NCI-H446 (cell line): ENCODE measurements at places on chromosomes 2 and 18.

DNA sequence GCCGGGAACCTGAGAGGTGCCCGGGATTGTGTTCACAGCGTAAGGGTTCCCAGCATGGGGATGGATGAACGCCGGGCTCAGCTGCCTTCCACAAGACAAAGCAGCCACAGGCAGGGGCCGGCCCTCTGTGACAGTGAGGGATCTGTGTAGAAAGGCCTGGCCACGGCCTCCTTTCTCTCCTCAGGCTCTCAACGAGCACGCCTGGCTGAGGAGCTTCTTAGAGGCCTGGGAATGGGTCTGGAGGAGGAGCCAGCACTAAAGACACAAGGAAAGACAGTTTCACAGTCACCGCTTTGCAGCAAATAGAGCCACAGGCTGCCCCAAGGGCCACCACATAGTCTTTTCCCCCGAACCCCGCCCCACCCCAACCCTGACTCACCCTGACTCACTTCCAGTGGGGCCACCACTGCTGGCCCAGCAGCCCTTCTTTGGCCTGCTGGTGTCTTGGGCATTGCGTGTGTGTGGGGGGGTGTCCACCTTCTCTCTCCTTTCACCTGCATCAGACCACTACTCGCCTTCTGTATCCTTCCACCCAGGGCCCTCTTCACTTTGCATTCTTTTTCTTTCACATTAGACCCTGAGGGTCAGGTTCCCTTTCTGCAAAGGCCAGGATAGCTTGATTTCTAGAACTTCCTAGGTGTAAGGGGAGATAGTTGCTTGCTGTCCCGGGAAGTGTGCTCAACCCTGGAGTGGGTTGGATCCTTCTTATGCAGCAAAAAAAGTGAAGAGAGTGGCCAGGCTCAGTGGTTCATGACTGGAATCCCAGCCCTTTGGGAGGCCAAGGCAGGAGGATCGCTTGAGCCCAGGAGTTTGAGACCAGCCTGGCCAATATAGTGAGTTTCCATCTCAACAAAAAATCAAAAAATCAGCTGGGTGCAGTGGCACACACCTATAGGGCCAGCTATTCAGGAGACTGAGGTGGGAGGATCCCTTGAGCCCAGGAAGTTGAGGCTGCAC lies 19.3 kb upstream of the HPCAL1 start:
- no peak for DNase-seq

DNA sequence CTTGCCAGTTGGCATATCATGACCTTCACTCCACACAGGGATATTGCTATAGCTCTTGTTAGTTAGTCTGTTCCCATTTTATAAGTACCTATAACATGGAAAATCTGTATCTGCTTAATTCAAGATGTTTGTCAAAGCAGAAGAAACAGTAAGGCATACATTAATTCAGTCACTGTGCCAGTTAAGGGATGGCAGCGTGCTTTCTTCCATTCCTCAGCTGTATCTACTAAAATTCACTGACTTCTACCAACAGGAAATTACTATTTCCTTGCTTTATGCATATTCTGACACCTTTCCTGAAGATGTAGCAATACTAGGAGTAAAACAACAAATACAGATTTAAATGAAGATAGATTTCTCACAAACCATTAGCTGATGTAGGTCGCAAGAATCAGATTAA lies 59.9 kb downstream of the RNF152 start:
- DNase-seq: no peak

DNA sequence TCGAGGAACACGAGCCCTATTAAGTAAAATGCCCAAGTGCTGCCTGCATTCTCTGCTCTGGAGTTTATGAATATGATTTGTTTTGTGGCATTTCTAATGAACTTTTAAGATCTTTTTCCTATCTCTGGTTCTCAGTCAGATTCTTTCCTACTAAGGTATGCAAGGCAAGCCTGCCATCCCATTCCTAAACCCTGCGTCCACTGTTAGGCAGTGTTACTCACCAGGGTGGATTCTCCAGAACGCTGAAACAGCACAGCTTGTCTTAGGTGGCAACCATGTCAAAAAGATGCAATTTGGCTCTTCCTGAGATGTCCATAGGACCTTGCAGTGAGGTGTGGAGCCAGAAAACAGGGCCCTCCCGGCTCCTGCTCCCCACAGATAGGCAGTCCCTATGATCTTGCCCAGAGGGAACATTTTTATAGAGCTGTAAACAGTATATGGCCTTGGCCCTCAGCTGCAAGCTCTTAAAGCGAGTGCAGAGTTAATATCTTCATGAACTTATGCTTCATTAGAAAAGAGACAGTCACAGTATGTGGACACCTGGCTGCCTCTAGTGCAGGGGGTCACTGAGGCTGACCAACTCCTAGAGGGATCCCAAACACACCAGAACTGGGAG lies 84.4 kb downstream of the TPGS2 start:
- no peak for DNase-seq

GRCh38 chr2:190572246-190572645 lies 37.7 kb upstream of the NEMP2 start:
- peak; percentile 14 for DNase-seq

DNA sequence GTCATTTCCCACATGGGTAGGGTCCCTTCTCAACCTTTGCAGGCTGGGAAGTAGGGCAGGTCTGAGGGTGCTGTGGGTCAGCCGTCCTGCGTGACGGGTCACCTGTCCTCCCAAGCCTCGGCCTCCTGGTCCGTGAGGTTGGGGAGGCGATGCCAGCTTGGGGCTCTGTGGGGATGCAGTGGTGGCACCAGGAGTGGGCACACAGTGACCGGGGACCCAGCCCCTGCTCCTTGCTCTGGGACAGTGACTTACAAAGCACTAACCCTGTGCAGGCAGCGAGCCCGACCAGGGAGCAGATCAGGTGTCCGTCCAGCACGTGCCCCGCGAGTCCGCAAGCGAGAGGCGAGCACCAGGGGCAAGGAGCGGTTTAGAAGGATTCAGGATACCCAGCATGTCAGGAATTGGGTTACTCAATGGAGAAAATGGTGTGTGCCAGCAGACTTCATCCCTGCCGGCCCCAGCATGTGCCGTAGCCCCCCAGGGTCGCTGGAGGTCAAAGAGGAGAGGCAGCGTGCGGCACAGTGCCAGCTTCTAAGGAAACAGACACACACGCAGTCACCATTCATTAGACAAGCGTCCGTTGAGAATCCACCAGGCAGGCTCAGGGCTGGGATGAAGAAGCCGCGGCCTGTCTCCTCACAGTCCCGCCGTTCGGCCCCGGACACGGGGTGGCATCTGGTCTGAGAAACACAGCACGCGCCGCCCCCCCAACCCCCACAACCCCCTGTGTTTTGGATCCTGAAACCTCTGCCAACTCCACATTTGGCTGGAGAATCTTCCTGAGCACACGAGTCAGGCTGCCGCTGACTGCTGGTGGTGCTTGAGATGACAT lies 11.7 kb downstream of the COLEC11 start:
- DNase-seq: peak; percentile 64

GRCh38 chr18:68564961-68565360 lies 149.9 kb downstream of the TMX3 start:
- no peak for DNase-seq

GRCh38 chr2:200306931-200307723 lies 634 bp downstream of the SPATS2L start:
- no peak for DNase-seq

DNA sequence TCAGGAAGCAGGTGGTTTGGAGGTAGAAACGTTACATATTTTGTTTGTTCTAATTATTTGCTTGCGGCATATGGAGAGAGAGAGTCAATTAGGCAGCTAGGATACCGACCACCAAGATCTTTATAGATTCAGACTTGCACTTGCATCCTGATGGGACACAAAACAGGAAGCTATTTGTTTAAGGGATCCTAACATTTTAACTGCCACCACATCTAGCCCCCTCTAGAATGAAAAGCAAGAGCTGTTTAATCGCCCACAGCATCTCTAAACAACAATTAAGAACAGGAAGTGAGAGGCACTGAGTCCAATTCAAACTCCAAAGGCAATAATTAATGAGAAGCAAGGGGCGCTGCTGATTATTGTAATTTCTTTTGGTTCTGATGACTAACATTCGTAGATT lies 182.0 kb upstream of the LINC00305 start:
- DNase-seq: no peak

DNA sequence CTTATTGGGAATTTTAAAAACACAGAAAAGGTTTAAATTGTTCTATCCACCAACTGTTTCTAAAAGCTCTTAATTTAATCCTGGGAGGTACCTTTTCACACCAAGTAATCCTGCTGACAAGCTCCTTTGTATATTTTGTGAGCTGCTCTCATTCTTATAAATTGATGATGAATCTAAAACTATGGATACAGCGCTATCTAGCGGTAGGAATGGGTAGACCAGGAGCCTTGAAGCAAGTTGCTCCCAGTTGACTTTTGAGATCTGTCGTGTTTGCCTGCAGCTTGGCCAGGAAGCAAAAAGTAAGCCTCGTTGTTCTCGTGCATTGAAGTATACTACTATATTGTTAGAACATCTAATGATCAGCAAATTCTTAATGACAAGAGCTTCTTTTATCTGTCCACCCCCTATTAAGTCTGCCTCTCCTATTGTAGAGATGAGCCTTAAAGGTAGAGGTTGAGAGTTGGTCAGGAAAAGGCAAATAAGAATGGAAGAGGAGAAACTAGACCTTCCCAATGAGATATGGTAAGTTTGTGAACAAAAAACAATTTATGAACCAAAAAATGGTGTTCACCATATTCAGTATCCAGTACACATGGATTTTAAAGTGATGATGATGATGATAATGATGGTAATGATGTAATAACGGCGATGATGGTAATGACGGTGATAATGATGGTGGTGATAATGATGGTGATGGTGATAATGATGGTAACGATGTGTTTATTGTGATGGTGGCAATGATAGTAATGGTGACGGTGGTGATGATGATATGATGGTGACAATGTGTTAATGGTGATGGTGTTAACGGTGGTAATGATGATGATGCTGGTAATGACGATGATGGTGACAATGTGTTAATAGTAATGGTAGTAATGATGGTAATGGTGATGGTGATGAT lies 212.1 kb upstream of the NCKAP5 start:
- DNase-seq: peak; percentile 64

DNA sequence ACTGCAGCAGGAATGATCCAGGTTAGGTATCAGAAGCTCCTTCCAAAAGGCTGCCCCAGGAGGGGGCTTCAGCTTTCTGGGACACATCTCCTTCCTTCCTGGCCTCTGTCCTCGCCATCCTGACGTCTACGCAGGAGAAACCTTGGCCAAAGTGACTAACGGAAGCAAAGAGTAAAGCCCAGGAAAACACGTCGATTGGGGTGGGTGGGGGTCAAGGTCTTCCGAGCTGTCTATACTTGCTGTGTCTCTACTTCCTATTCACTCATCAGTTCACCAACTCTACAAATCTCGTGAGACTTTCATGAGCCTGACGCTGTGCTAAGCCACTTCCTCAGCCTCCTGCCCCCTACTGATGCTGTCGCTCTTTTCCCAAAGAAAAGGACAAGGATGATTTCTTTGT lies 212.6 kb downstream of the TNS1 start:
- DNase-seq: no peak

DNA sequence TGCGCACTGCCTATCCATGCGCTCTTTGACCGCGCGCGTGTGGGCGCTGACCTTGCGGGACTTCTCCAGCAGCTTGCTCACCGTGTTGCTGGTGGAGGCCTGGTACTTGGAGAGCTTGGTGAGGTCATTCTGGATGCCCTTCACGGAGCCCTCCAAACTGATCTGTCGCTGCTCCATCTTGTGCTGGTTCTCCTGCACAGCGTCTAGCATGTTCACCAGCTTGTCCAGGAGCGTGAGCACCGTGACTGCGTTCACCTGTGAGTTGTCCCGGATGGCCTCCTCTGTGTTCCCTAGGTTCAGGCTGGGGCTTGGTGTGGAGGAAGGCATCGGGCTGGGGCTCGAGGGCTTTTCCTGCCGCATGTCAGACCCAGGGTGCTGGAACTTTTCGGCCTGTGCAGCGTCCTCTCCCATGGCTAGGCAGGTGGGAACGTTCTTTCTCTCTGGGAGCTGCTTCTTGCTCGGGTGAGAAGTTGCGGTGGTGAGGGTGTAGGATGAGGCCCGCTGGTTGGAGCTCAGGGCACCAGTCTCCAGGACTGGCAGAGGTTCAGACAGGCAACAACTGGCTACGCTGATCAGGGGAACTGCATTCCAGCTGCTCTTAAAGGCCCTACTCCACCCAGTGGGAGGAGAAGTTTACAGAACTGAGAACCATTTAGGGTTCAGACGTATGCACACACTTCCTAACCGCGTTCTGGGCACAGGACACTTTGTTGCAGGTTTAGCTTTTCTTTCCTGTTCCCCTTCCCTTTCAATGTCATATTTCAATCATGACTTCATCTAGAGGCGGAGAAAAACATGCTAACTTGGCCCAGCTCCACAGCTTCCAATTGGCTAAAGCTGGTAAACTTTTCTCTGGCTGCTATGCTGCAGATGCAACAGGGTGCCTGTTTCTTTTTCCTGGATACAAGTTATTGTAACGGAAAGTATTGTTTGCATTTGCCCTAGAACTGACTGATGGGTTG lies at the start of gene CAVIN2:
TSS of gene CAVIN2 (minus strand) at position 574 of the 962 bp plus-strand sequence. CDS start at position 411, 163 bp downstream.
- peak; percentile 78 for DNase-seq

DNA sequence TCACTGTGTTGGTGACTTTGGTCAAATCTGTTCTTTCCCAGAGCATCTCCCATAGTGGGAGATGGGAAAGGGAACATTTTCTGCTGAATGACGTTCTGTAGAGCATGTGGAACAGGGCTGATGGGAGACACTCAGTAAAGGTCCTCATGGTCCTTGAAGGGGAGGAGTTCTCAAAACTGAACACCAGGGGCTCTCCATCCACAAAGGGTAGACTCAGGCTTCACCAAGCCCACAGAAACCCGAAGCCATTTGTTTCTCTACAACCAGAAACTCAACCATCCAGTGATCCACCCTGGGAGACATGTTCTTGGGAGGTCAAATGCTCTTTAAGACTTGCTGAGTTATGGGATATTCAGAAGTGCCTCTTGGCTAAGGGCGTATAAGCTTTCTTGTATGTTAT lies 131.8 kb downstream of the ACOXL start:
- DNase-seq: no peak
